Esophagus squamous epithelium (tissue), 5 donors: ENCODE measurements at places on chromosomes 6 and 20. TPM values are rescaled to one million over a fixed set of nuclear protein-coding genes. Genes with fewer than 3 reads are reported as not detected.

Gene PPP1R14C
- 20.5 TPM for total RNA-seq

Gene LAMA4
- 28.3 TPM for total RNA-seq

GRCh38 chr6:81487489-81487888 lies 265.0 kb downstream of the TENT5A start:
- H3K4me3 ChIP-seq = peak overlapping the region; percentile 8
- H3K27ac ChIP-seq = no peak overlapping the region

Gene PLCB4
- total RNA-seq = 3.9 TPM

Gene SYCP2L
- total RNA-seq = not detected
